ENCODE measurements at places on chromosomes 2 and 18.

DNA sequence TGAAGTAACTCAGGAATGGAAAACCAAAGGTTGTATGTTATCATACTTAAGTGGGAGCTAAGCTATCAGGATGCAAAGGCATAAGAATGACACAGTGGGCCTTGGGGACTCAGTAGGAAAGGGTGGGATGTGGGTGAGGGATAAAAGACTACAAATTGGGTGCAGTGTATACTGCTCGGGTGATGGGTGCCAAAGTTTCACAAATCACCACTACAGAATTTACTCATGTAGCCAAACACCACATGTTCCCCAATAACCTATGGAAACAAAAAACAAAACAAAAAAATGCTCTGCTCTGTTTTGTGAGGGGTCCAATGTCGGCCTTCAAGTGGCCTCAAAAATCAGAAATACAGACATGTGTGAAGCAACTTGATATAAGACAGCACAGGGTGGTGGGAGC, 8.9 kb upstream of the RNF144A start:
- no peak for DNase-seq

GRCh38 chr2:39127973-39128372, 7.1 kb upstream of the SOS1 start:
- no peak for DNase-seq

DNA sequence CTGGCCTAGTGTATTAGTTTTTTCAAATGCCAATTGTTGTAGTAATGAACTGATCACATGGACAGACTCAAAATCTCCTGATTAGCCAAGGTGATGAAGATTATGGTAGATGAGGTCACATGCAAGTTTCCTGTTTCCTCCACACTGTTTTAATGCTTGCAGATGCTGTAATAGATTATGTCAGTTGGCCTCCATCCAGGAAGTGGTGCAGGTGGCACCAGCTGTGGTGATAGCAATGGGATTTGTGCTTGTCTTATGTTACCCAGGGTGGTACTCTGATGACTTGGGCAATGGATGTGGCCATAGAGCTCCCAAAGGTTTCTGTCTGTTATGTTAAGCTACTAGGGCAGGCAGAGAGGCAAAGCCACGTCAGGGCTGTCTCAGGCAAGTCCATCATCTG, 332.9 kb upstream of the DDX18 start:
- no peak for DNase-seq

- DNase-seq, result no peak
Observed at GRCh38 chr2:69926849-69927515, 12.1 kb downstream of the MXD1 start.
